Activated T-cell treated with anti-CD3 and anti-CD28 coated beads, Interleukin-2, amount 50 U/mL, for 4 hours (primary cell): ENCODE measurements at places on chromosomes 6 and 20. TPM values are rescaled to one million over a fixed set of nuclear protein-coding genes. Genes with fewer than 3 reads are reported as not detected.

Gene HMGA1
- 646 TPM for total RNA-seq

Gene ADGRF1
- not detected for total RNA-seq

Gene SPEF1
- total RNA-seq, result not detected

Gene KCNS1
- total RNA-seq, result 0.13 TPM

Gene SLCO4A1
- total RNA-seq, result 49.3 TPM

DNA sequence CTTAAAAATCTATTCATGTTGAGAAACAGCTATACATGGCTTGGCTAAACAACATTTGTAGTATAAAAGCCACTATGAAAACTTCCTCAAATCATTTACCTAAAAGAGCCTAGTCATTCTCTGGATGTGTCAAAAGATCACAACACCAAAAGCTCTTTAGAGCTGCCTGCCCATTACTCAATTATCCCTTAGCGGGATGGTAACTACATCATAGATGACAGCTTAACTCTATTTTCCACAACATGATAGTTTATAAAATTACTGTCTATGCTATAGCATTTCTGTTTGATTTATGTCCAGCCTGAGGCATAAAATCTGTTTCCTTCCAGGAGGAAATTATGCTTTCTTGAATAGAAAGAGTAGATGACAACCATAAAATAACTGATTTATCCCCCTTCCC lies 777.6 kb upstream of the HS3ST5 start:
- DNase-seq, result no peak

DNA sequence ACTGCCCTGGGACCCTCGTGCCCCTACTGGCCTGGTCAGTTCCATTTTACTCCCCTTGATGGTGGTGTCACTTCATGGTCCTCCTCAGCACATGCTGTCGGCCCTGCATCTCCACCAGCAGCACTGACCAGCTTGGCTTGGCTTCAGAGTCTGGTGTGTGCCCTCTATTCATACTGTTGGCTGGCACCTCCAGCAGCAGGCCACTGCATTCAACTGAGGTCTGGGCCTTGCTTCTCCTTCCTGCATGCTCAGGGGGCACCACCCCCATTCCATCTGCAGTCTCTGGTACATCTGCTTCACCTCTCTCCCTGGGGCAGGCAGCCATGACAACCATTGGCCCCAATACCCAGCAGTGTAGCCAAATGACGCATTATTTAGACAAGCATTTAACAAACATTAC lies 155.9 kb downstream of the SLC24A3 start:
- DNase-seq, result no peak

GRCh38 chr6:14806101-14806500 lies 439.8 kb upstream of the JARID2 start:
- no peak for DNase-seq

DNA sequence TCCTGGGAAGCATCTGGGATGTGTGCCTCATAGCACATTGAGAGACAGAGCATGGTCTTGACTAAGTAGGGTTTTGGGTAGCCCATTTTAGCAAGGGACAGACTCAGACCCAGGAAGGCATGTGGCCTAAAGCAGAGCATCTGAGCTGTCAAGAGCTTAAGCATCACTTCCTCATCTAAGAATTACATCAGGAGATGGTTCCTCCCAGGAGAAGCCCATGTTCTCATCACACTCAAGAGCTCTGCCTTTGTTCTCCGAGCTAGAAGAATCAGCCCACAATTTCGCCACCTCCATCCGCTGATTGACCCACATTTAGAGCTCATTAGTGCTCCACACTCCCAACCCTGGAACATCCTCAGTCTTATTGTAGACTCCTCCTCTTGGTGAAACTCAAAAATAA lies 68.3 kb downstream of the NPEPL1 start:
- DNase-seq, result no peak

GRCh38 chr6:79808921-79809320 lies 138.4 kb downstream of the ELOVL4 start:
- DNase-seq, result no peak

DNA sequence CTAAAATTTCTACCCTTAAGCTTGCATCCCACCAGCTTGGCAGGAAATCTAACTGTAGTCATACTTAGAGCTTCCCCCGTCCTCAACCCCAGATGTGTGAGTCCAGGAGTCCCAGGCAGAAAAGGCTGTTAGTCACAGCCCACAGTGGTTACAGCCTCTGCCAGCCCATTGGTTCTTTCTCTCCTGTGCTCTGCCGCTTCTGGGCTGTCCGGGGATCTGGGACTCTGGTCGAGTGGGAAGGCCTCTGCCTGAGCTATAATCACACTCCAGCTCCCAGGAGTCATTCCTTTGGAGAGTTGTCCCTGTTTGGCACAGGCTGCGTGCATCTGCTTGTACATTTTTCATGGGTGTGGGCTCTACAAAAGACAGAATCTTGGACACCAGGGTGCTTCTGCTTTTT lies 45.6 kb upstream of the FYN start:
- DNase-seq, result no peak

DNA sequence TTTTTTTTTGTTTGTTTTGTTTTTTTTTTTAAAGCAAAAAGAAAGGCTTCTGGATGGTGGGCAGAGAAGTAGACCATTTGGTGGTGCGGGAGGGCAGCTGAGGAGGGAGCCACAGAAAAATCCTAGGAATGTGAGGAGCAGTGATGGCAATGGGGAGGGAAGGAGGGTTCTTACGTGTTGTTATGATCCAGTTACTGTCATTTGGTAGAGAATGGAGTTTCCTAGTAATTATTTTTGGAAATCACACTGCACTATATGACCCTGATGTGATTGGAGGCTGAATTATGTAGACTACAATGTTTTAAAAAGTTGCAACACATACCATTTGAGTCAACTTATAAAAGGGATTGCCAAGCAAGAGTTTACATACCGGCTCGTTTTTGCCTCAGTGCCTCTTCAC lies 22.1 kb downstream of the ADGRF5 start:
- DNase-seq, result no peak

GRCh38 chr6:169793408-169793807 lies 42.0 kb downstream of the ERMARD start:
- DNase-seq, result no peak

GRCh38 chr6:37588735-37589108 lies 89.0 kb upstream of the CCDC167 start:
- DNase-seq, result no peak

GRCh38 chr6:139642346-139642745 lies 267.9 kb upstream of the CITED2 start:
- DNase-seq, result no peak

GRCh38 chr20:31842471-31843157 lies 2.8 kb downstream of the FOXS1 start:
- no peak for DNase-seq

DNA sequence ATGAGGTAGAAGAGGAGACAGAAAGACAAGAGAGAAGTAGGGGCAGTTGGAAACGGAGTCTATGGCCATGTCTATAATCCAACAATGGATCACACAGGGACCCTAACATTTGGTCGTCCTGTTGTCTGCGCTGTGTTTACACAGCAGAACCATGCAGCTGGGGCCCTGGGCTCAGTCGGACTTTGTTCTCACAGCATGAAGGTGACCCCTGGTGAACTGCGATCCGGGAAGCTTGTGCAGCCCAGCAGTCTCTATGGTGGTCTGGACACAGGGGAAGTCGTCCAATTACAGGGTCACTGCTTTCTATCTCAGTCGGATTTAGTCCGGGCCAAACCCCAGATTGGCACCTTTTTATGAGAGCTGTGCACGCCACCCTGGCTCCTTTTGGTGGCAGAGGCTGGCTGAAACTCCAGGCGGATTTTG lies 153.6 kb downstream of the FOXA2 start:
- no peak for DNase-seq

DNA sequence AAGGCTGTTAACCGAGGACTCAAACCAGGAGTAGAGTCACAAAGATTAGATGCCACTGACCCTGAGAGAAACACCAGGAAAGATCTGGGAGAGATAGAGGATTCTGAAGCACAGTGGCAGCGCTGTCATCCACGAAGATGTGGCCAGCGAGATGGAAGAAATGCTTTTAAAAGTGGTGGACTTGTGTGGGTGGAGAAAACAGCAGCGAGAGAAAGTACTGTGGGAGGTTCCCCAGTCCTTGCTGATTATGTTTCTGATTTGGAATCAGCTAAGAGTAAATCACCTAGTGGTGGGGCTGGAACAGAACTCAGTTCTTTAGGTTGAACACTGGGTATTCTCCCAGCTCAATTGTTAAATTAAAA lies 435 bp upstream of the ZNF322 start:
- DNase-seq, result no peak

DNA sequence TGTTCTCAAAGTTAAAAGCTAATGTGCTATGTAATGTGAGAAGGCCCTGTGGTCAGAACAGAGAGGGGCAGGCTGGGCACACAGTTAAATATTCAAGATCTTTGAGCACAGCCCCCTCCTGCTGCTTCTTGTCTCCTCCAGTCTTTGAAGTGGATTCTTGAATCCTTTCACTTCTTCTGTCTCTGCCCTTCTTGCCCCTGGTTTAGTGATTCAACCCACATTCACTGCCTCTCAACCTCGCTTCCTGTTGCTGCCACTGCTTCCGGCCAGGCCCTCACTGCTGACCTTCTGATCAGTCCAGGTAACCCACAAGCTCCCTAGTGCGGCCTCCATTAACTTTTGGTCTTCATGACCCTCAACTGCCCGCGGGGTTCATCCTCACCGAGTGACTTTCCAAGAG lies 417.3 kb upstream of the NOX3 start:
- no peak for DNase-seq

DNA sequence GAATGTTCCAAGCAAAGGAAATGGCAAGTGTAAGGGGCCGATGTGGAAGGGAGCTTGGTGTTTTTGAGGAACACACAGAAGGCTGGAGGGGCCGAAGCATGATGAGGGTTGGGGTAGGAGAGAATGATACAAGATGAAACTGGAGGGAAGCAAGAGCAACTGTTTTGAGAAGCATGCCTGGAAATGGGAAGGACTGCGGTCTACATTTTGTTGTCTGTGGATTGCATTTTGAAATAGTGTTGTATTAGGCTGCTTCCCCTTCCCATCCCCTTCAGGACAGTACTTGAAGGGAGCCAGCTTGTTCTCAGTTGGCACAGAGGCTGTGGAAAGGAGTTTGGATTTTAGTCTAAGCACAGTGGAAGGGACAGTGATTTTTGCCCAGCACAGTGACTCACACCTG lies 2.2 kb downstream of the TM9SF4 start:
- no peak for DNase-seq
